Muscle of leg (tissue), 16 donors: ENCODE measurements at places on chromosomes 2 and 18.

DNA sequence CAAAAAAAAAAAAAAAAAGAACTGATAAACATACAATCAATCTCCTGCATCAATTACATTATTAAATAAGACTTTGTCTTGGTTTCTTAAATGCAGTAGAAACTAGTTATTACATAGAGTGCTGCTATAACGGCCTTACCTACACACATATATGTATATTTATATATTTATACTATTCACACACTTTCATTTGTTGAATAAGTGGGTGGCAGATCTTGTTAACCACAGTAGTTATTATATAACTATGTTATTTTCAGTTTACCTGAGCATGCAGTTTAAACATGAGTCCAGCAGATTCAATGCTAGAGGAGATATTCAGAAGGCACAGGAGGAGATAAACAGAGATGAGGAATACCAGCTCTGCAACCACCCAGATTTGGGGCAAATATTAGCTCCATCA, 81.5 kb upstream of the CD226 start:
- no peak for DNase-seq

DNA sequence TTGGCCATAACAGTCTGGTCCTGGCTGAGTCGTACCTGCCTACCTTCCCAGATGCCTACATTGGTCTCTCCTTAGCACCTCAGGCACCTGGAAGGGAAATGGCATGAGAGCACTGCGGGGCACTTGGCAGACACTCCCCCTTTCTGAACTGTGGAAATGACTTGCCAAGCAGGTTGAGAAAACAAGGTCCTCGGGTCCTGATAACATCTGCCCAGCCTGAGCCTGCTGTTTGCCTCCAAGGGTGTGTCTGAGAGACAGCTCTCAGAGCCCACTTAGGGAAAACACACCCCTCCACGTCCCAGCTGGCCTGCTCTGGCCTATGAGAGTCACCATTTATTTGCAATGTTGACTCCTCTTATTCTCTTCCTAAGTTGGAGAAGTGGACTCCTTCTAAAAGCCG, 10.5 kb downstream of the FAM110C start:
- DNase-seq = no peak

DNA sequence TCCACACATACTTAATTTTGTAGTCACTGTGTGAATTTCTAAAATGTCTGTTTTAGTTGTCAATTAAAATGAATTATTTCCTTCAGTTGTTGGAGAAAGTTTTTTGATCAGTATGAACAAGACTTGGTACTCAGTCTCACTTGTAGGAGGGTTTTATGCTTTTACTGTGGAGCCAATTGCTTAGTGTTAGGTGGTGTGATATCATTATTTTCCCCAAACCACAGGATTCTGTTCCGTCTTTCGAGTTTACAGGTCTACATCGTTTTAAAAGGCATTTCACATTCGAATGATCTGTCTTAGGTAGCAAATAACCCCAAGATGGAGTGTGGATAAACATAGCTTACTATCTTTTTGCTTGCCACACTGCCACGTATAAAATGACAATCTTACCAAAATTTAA, 803.1 kb downstream of the SATB2 start:
- DNase-seq = no peak

DNA sequence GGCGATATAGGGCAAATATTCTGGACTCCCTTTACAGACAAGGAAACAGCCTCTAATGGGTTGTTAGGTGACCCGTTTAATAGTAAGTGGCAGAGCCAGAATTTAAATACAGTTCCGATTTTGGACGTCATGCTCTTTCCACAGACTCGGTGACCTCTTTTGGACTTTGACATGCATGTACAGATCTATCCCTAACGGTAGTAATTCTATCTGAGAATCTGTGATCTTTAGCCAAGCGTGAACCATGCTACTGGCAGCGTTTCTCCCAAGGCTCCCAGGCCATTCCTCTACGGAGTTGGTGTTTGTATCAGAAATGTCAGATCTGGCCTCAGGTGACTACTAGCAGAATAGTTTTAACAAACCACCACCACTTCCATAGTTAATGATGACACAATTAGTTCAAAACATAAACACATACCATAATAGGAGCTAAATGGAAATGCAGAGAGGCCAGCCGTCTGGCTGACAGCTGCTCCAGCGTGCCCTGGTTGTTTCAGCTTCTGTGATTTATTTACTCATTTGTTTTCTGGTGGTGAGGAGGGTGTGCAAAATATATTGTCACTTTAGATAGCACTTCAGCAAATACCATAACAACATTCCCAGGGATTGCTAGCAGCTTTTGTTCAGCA, 304.6 kb upstream of the LYPD1 start:
- DNase-seq = no peak

DNA sequence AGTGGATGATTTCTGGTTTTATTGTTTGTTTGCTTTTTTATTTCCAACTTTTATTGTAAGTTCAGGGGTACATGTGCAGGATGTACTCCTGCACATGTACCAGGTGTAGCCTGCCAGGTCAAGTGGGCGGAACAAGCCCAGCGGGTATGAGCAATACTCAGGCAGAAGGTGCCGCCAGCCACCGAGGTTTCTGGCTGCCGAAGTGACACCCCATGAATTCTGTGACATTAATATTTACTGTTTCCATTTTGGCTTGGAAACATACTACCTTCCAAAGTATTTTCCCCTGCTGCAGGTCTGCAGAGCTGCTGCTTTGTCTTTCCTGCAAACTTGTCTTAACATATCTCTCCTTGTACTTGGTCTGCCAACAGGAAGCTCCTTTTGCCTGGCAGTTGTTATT, 78.5 kb downstream of the PTPN4 start:
- DNase-seq = no peak

DNA sequence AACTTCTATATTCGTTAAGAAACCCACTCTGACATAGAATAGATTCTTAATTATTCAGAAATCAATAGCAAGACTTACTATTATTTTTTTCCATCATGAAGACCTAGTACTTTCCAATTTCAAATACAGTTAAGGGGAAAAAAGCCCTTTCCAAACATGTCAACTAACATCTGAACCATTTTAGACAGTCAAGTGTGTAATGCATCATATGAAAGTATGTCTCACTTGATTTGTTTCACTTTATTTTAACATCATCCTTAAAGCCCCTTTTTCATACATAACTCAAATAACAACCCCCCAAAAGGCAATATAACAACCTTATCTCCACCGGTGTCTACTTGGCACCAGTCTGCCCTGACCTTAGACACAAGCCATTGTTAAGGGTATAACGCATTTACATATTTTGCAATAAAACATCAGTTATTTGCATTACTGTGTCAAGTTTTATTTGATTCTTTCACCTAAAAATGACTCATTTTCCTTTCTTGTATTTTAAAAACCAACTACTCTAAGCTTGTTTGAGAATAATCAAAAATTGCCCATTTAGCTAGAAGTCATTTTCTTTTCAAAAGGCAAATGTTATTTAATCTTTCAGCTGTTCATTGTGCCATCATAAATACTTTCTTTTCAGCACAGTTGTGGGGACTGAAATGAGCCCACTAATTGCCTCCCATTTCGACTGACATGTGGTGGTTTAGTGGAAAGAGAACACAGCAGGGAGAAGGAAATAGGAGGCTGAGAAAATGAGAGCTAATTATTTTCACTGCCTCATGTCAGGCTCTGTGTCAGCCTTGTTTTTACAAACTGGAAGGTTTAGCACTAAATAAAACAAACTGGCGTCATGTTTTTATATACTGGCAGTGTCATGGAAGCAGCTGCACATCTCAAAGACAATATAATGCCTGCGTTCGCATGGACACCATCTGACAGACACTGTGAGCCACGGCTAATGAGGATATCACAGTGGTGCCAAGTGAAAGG, 104.7 kb upstream of the CDCA7 start:
- DNase-seq = peak; percentile 33

DNA sequence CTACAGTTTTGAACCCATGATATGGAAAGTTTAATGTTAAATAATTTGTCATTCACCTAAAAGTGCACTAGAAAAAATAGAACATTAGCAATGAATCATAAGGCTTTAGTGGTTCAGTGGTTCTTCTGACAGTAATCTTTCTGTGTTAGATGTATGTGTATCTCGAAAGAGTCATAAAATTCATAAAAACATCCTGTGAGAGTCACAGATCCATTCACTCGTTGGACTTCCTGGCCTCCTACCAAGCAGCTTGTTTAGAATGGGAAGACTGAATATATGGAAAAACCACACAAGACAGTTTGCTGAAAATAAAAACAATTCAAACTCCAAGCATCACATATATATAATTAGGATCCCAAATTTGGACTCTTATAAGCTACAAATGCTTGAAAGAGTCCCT, 34.8 kb downstream of the ADNP2 start:
- peak; percentile 56 for DNase-seq

- no peak for DNase-seq
These were observed 1325.0 kb upstream of the CDH2 start for GRCh38 chr18:29501952-29502351.

GRCh38 chr18:62725896-62726295, 10.6 kb downstream of the PHLPP1 start:
- DNase-seq = no peak

GRCh38 chr2:162305901-162306300, 12.6 kb downstream of the IFIH1 start:
- DNase-seq = no peak

GRCh38 chr2:190887089-190887488, 6.5 kb downstream of the GLS start:
- no peak for DNase-seq

GRCh38 chr2:38301969-38302702, 74.9 kb downstream of the ATL2 start:
- no peak for DNase-seq

DNA sequence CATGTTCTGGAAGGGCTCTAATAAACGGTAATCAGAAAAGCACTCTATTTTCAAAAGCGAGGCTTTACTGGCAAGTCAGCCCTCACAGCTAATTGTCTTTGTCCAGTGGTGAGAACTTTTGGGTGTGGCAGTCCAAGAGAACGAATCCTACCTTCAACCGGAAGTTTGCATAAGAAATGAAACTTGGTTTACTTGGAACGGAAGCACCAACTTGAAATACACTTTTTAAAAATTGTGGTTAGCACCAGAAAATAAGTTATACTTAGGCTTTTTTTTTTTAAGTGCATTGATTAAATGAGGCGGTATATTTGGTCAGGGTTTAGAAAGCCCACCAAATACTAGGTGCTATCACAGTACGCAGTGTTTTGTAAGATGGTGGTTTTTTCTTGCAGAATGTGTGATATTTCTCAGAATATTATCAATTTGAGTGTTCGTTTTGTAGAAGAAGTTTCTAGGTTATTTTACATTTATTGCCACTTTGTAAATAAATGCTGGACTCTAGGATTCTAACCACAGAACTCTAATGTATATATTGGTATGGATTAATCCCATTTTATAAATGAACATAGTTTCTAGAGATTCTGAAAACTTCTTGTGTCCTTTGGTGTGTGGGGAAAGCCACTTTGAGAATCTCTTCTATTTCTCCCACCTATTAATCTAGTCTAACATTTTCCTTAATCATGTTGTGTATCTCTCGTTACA, 1.2 kb downstream of the MYL12A start:
- DNase-seq = peak; percentile 75

DNA sequence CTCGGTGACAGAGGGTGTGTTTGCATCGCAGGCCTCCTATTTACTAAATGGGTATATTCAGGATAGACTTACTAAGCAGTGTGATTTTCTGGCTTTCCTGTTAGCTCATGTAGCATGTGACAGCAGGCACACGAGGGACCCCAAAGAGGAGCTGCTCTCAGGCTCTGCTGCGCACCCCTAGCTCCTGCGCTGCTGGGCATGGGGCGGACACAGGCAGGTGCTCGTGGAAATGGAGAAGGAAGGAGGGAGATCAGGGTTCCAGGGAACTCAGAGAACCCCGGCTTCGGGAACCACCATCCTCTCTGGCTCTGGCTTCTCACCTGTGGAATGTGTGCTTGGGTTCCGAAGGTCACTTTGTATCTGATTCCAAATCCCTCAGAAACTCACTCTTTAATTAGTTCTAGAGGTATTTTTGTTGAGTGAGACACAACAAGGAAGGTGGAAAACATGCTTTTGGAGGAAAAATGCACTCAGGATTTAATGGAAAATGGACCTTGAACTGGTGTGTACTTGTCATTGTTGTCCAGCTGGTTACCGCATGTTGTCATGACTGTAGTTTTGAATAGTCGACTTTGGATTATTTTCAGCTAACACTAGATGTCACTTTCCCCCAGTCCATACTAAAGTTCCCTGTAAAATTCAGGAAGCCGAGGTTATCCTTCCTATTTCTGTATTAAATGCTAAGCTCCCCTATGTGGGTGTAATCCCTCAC, 3.5 kb downstream of the SNTG2 start:
- peak; percentile 57 for DNase-seq

GRCh38 chr2:64474636-64475035, 20.7 kb downstream of the LGALSL start:
- DNase-seq = peak; percentile 14

GRCh38 chr2:79950526-79950925, 354.0 kb downstream of the LRRTM1 start:
- DNase-seq = no peak

GRCh38 chr2:6181926-6182325, 489.7 kb downstream of the SOX11 start:
- peak; percentile 49 for DNase-seq

- DNase-seq = no peak
These were observed 559.5 kb upstream of the GCFC2 start for GRCh38 chr2:76270096-76270710.

DNA sequence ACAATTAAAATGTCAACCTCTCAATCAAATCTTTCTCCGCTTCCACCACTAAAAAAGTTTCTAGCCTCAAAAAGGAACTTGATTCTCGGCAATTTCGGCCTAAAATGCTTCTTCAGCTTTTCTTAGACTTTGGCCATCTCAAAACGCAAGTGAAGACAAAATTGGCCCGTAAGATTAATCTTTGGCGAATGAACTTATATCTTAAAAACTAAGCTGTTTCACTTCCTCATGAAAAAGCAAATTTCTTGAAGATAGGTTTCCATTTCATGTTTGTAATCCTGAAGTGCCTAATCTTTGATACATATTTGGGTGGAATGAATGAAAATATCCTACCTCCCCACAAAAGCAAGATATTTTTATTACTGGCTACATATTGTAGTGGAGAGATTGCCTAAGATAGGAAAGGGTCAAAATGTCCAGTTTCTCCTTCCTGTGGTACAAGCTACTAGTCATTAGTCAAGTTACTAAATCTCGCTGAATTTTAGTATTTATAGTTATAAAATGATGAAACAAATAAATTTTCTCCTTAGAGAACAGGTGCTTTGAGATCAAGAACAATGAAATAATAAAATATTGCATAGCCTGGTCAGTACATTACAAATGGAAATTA, 85.4 kb upstream of the ZEB2 start:
- DNase-seq = peak; percentile 66
